ENCODE measurements at places on chromosomes 13 and 19.

DNA sequence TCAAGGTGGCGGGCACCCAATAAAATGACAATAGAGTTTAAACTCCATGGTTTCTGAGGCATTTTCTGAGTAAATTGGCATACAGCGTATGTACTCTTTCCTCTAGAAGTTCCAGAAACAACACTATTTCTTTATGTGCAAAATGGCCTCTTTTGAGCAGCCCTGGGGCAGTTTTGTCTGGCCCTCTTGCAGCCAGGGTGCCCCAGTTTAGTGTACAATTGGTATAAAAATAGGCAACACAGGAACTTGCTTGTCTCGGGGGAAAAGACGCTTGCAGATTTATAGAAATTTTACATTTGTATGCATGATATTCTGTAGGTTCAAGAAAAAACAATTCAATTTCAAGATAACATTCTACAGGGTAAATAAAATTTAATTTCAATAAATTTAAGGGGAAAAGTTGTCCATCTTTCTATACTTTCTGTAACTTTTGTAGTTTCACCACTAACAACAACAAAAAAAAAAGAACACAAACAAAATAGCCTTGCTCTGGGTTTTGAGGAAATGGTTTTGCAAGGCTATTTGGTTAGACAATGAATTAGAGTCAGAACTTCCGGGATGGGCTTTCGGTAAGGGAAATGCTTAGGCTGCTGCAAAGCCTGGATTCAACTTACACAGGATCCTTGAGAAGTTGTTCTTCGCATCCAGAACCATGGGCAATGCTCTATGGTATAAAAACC is 45.3 kb downstream of the LRCH1 start:
- DNase-seq, result no peak

DNA sequence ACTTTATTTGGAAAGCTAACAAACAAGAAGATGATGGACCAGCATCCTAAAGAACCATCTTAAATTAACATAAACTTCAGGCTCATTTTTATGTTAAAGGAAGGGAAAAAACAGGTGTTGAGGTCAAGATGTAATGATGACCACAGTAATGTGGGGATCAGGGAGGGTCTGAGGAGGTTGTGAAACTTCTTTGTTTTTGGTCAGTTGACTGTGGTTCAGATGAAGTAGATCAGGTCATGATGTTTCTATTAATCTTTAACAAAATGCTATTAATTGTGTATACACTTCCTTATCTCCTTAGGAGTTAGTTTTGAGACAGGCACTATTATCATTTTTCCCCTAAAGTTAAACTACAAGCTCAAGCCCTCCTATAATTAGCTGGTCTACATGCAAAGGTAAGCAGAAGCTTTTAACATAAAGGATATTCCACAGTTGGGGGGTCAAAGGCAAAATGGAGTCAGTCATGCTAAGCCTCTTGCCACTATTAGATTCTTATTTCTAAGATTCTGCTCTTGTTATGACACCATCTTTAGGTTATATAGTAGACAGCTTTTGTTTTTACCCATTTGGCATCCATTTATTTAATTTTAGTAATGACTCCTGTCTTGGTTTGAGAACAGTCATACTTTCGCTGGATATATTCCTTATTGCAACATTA is 800.1 kb upstream of the PCDH9 start:
- DNase-seq, result no peak

DNA sequence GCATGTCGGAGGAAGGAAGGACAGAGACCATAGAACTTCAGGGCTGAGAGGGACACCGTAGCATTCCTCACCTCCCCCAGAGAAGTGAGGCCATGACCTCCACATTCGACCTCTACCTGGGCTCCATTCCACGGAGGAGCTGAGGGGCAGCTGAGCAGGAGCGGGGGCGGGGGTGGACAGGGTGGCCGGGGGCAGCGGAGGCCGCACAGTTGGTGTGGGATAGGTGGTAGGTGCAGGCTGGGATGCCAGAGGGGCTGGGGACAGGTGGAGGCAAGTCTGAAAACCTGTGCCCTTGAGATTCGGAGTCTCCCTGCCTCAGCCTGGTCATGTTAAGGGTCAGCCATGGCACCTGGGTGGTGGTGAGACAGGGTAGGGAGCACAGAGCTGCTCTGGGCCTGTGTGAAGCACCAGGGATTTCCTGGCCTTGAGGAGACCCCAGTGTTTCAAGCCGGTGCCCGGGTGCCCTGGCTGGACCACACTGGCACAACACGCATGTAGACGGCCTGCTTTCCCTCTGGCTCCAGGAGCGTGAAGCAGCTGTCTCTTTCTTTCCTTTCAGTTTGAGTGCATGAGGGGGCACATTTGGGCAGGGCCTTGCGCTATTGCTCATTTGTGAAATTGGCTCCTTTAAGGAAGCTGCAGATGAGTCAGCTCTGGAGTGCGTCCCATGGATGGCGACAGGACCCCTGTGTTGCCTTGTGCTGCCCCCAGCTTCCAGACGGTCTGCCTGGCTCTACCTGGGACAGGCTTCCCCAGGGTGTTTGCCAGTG is 51.8 kb downstream of the TSSK6 start:
- no peak for DNase-seq

- DNase-seq, result no peak
Observed at GRCh38 chr19:33429891-33430673, 56.6 kb downstream of the CEBPG start.

DNA sequence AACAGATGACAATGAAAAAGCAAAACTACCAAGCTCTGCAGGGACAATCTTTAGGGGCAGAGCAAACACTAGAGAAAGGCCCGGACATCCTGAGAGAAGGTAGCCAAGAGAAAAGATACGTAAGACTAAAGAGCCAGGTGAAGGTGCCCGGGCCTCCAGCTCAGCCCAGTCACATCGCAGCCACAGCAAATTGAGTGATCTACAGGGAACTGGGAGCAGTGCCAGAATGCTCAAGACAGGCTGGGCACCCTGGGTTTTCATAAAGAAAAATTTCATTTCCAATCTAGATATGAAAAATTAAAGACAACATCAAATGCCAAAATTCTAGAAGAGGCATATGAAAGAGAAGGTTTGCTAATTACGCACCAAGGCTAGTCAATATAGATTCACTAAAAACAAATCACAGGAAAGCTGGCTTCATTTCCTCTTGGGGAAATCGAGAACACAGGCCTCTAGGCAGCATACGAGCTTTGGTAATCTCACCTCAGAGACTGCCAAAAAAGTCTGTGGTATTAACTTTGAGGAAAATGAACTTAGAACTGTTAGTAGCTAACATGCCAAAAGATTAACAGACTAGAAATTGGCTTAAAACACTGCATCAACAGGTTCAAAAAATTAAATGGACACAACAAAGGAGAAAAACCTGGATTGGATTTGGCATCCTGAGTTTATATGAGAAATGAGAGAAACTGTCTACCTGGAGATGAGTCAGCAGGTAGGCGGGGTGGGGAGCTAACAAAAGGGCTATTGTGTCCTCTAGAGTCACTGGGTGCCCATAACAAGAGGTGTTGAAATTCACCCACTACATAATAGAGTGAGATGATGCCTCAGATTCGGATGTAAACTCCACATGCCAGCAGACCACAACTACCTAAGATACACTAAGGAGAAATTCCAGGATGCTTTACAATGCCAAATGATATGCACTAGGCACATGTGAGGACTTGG is 6.6 kb downstream of the ANKRD10 start:
- DNase-seq, result no peak

All from DMS 273 treated with DMSO at 0.1 percent for 48 hours (cell line).